Stimulated activated CD8-positive, alpha-beta memory T cell treated with anti-CD3 and anti-CD28 coated beads, Interleukin-2, amount 100 ng/mL, for 1 hour (primary cell): ENCODE measurements at places on chromosomes 1 and 21.

DNA sequence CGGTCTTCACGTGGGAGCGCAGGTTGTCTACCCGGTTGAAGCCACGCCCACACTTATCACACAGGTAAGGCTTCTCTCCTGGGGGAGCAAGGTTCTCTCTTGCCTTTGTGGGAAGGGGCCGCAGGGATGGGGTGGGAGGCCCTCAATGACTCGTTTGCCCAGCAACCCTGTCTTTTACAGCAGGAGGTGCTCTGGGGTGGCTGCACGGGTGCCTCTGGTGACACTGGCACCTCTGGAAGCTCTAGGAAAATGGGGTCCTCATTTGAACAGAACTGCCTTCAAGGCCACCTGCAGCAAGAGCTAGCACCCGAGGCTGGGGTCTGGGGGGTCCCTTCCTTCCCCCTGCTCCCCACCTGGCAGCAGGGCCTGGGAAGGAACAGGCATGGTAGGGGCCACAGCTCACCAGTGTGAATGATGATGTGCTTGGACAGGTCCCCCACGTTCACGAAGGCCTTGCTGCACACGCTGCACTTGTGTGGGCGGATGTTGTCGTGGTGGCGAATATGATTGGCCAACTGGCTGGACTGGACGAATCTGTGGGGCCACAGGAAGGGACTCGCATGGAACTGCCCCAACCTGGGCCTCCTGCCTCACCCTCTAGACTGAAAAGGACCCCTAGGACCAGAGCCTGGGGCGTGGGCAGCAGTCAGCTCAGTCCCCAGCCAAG is 33.1 kb downstream of the ZBTB17 start:
- no peak for DNase-seq

DNA sequence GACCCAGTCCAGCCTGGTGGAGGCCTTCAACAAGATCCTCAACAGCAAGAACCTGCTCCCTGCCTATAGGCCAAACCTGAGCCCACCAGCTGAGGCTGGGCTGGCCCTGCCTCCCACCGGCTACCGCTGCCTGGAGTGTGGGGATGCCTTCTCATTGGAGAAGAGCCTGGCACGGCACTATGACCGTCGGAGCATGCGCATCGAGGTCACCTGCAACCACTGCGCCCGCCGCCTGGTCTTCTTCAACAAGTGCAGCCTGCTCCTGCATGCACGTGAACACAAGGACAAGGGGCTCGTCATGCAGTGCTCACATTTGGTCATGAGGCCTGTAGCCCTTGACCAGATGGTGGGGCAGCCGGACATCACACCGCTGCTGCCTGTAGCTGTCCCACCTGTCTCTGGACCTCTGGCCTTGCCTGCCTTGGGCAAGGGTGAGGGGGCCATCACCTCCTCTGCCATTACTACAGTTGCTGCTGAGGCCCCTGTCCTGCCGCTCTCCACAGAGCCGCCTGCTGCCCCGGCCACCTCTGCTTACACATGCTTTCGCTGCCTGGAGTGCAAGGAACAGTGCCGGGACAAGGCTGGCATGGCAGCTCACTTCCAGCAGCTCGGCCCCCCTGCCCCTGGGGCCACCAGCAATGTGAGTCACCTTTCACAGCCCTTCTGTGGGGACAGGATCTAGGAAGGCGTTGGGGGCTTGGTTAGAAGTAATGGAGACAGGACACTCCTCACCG is 5.8 kb downstream of the ZNF687 start:
- no peak for DNase-seq

DNA sequence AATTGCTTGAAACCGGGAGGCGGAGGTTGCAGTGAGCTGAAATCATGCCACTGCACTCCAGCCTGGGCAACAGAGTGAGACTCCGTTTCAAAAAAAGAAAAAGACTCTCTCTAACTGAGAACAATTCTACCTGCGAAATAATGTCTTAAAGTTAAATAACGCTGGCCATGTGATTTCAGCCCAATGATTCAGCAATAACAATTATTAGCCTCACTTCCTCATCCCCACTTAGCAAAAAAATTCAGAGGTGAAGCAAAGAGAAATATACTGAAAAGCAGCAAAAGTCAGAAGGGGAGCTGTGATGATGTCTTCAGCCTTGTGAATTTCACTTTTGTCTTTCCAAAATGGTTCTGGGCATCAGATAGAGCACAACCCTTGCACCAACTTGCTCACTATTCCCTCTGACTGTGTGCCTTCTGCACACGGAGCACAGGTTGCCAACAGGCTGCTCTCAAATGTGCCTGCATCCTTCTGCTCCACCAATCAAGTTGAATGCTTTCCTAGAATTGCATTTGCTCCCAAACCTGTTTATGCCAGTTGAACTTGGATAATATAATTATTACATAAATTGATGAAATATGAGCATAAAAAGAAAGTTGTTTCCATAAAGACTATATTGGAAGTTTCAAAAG is 79.8 kb upstream of the IPO9 start:
- no peak for DNase-seq

DNA sequence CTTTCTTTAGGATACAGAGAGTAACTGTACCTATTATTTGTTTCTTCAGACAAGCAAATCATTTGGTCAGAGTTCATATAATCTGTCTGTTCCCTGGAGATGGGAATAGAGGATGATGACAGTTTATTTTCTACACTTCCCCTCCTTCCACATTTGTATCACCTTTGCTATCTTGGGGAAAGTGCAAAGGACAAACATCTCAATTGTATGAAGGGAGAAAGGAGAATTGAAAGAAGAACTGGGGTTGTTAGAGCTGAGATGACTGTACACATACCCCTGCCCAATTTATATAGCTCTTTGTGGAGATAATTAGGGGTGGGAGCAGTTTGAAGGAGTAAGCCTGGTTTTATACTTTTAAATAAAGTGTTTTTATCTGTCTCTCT is 14.0 kb downstream of the POLR3GL start:
- no peak for DNase-seq

DNA sequence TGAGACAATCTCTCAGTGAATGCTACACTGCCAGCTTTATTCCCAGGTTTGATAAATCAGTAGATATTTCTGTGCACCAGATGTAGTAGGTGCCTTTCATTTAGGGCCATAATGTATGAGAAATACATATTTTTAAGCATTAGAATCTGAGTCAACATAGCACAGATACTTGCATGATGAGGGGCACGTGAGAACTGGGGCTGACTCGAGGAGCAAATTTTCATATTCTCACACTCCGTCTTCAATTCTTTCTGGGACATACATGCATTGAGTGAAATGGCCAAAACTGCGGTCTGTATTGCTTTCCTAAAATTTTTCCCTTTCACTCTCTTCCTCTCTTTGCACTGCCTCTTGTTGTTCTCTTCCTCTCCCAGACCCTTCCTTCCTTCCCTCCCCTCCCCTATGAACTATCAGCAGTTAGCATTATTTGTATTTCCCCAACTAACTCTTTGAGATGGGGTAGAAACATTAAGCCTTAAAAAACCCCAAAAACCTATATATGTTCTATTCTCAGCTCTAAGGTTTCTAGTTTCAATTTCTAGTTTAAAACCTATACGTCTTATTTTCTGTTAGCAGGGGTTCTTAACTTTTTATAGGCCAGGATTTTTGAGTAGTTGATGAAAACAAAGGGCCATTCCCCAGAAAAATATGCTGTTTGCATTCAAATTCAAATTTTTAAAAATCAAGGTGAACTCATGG is 289.1 kb downstream of the PTBP2 start:
- DNase-seq = no peak

GRCh38 chr1:228860911-228861831 is 125.9 kb downstream of the RHOU start:
- no peak for DNase-seq

DNA sequence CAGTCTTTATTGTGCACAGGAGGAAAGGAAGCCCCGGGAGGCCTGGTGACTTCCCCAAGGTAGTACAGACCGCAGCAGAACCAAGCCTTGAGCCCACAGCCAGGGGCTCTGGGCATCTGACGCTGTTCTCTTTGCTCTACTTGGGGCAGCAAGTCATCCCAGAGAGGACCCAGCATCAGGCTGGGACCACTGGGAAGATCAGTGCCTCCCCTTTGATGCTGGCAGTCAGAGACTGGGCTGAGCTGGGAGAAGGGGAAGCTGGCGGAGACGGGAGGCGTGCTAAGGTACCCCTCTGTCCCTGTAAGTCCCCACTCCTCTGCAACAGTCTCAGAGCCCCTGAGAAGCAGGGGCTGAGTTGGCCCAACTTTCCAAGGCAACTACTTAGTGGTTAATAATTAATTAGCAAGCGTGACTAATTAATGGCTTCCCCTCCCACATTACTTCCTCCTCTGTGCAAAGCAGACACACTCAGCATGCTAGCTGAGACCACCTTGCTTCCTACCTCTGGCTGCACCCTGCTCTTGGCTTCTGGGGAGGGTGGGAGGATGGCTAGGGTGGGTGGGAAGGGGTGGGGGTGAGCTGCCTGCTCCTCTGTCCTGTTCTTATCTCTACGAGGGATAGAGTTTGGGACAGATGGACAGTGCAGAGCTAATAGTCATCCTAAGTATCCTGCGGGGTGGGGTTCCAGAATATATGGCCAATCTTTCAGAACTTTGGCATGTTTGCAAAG is 1.3 kb downstream of the INAVA start:
- DNase-seq = no peak

DNA sequence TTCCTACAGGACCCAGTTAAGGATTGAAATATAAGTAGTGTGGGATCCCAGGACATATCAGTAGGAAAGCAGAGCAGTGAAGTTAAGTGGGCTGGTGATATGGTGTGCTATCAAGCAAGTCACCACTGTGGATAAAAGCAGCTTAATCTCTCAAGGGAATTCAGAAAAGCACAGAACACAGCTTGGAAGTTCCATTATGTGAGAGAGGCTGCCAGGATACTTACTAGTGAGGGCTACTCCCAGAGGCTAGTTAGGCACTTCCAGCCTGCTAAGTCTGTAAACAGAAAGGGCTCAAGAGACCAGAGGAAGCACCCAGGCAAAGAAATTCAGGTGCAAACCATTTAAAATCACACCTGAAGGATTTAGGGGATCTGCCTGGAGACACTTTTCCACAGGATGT is 18.8 kb upstream of the GRIK1 start:
- no peak for DNase-seq

- no peak for DNase-seq
Observed at GRCh38 chr21:40647706-40648105, 199.3 kb downstream of the DSCAM start.

- no peak for DNase-seq
Observed at GRCh38 chr1:67393240-67393639, 37.0 kb downstream of the SERBP1 start.

DNA sequence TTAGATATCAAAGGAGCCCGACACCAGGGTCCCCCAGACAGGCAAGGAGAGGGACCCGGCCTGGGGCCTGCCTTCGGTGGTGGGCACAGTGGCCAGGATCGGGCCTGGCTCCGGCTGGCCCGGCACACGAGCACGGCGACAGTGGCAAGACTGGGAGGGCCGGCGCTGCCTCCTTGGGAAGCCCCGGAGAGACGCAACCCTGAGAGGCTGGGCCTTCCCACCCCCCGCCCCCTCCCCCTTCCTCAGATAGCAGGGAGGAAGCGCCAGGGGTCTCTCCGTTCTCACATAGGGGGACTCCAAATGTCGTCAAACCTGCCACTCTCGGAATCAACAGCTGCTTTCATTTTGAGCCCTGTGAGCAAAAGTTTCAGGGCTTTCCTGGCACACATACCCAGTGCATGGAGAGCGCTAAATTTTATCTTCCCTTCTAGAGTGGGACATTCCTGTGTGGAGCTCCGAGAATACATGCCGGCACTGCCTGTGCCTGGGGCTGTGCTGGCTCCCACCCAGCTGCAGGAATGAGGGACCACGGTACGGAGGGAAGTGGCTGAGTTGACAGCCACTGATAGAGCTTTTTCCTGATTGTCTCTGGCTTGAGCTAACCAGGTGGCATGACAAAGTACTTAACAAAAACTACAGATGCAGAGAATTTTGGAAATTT is 62.4 kb downstream of the CD247 start:
- DNase-seq = no peak

- no peak for DNase-seq
Observed at GRCh38 chr1:160446945-160447600, 46.7 kb downstream of the VANGL2 start.

GRCh38 chr1:82634266-82634665 is 833.5 kb downstream of the ADGRL2 start:
- DNase-seq = no peak

DNA sequence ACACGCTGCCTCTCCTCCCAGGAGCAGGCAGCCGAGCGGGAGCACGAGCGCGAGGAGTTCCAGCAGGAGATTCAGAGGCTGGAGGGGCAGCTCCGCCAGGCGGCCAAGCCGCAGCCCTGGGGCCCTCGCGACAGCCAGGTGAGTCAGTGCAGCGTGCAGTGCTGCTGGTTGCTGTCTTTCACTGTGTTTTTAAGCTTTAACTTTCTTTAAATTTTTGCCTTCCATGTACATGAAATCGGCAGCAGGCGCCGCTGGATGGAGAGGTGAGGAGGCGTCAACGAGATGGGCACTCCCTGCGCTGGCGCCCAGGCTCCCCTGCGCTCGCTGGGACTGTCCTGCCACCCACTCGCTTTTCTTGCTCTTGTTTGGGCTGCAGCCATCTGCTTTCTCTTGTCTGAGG is 60.7 kb upstream of the DIP2A start:
- no peak for DNase-seq

- no peak for DNase-seq
Observed at GRCh38 chr1:89556726-89557444, 32.3 kb downstream of the LRRC8B start.

DNA sequence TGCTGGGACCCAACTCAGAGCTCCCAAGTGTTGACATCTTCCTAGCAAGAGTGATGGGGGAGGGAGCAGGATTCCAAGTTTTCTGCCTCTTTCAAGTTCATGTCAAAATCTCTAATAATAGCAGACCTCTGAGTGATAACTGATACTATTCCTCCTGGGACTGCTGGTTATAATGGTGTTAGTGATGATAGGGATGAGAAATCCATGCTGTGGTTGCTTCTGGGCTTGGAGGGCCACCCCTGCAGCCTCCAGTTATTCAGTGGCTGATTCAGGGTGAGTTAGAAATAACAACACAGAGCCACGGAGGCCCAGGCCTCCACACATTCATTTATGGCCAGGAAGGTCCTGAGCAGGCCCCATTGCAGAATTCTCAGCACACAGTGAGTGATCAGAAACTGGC is 40.6 kb upstream of the ARTN start:
- no peak for DNase-seq
